Activated CD4-positive, alpha-beta T cell treated with anti-CD3 and anti-CD28 coated beads for 24 hours (primary cell): ENCODE measurements at places on chromosomes 16 and 17.

DNA sequence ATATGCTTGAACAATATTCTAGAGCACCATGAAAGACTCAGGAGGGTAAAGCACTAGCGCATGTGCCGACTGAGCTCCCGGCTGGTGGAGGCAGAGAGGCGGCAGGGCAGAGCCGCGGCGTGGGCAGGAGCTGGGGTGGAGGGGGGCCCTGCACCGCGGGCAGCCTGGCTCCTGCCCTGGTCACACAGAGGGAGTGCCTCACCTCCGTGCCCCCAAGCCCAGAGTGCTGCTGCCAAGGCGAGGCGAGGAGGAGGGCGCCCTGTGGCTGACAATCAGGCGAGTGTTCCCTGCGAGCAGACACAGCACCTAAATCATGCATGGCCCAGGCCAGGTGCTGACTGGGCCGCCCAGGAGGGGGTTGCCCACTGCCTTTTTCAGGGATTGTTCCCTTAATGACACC is 105.8 kb upstream of the TNRC6C start:
- DNase-seq: no peak

GRCh38 chr17:41918314-41919164 is at the start of gene ACLY:
ACLY (minus strand) TSS chr17:41918951; CDS start chr17:41913873, 5,078 bp downstream.
- peak; percentile 90 for DNase-seq

- no peak for DNase-seq
Observed at GRCh38 chr17:54944796-54945195, 23.7 kb downstream of the COX11 start.

GRCh38 chr17:17183744-17184143 is 22.4 kb downstream of the PLD6 start:
- DNase-seq: no peak

DNA sequence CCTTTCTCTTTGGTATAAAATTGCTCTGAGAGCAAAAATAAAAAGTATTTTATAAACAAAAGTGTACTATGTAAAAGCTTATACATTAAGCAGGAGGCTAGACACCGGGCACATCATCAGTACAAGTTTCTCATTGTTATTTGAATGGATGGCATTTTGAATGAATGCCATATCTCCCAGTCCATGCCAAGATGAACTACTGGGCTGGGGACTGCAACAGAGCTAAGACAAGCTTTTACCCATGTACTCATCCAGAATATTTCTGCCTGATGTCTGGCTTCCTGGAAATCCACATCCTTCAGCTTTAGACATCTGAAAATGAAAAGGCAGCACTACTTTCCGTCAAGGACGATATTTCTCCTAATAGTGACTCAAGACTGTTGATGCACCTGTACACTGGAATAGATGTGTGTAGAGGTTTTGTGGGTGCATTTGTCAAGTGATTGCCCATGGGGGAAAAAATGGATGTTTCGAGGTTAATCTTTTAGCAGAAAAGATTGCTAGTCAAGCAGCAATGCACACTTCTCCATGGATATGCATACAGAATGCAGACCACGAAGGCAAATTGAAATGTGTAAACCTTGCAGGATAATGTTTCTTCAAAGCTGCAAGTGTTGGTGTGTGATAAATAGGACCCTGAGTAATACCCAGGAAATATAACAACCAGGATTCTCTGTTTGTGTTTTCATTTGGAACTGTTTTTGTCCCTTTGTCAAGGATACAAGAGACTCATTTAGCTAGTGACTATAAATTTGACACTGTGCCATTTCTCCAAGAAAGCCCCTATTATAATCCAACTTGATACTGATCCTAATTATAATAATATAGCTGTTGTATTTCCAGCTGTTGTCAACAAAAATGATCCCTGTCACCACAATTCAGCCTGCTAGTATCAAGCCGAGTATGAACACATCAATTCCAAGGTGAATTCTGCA is 173.8 kb downstream of the CDH8 start:
- DNase-seq: no peak

DNA sequence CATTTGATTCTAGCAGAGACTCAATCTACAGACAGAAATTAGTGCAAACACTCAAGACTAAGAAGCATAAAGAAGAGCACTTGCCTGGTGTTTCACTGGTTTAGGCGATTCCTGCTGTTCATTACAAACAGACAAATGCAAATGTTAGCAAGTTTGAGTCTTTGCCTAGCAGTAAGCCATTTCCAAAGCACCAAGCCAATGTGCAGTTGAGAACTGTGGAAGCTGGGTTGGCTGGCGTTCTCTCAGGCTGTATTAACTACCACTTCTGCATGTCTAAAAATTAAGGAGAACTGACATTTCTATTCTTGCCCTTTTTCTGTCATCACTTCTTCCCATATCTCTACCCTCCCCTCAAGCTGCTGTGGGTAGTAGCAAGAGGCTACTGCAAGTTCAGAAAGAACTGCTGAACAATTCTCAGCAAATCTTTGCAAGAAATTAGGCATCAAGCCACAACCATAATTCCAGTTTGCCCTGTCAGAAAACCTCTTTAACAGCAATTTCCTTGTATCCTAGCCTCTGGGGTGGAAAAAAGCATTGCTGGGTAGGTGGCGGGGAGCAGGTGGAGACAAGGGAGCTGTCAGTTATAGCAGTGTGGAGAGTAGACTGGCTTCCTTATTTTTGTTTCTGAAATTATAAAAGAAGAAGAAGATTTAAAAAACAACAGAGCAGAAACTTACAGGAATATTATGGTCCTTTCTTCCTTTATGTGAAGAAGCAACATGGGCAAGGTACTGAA is 53.8 kb downstream of the MYH10 start:
- no peak for DNase-seq

GRCh38 chr16:88653596-88654362 is 2.9 kb upstream of the CYBA start:
- no peak for DNase-seq

DNA sequence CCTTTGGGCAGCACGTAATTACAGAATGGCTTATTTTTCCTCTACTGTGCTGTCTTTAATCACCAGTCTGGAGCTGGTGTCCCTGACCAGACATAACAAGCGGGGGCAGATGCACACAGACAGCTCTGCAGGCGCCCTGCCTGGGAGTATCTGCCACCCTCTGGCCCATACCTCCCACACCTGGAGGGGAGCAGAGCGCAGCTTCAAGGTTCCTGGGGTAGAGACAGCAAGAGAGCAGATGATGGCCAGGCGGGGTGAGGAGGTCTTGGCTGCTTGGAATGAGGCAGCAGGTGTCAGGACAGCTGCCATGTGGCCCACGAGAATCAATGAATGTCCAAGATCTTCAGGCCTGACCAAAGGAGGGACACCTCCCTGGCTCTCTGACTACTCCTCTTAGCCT is 23.8 kb downstream of the TMEM94 start:
- DNase-seq: no peak

GRCh38 chr17:56169621-56170020 is 16.3 kb downstream of the ANKFN1 start:
- no peak for DNase-seq

- no peak for DNase-seq
Observed at GRCh38 chr16:69405757-69406156, 18.7 kb upstream of the CYB5B start.

DNA sequence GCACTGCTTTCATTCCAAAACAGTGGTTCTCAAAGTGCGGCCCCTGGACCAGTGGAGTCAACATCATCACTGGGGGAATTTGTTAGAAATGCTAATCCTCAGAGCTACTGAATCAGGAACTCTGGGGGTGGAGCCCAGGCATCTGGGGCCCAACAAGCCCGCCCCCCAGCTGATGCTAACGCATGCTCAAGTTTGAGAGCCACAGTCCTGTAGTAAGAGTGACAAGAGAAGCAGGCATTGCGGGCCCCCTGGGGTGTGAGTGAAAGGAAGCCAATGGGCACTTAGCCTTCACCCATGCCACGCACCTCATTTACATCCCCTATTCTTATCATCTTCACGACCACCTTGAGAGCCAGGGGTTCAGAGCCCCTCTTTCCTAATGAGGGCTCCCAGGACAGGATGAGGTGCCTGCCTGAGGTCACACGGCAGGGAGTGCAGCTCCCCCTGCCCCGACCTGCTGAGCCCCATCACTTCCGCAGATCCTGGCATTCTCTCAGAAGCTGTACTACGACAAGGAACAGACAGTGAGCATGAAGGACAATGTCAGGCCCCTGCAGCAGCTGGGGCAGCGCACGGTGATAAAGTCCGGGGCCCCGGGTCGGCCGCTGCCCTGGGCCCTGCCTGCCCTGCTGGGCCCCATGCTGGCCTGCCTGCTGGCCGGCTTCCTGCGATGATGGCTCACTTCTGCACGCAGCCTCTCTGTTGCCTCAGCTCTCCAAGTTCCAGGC is 9.1 kb downstream of the CA4 start:
- no peak for DNase-seq

GRCh38 chr17:60165971-60166370 is 16.2 kb downstream of the CA4 start:
- DNase-seq: no peak

DNA sequence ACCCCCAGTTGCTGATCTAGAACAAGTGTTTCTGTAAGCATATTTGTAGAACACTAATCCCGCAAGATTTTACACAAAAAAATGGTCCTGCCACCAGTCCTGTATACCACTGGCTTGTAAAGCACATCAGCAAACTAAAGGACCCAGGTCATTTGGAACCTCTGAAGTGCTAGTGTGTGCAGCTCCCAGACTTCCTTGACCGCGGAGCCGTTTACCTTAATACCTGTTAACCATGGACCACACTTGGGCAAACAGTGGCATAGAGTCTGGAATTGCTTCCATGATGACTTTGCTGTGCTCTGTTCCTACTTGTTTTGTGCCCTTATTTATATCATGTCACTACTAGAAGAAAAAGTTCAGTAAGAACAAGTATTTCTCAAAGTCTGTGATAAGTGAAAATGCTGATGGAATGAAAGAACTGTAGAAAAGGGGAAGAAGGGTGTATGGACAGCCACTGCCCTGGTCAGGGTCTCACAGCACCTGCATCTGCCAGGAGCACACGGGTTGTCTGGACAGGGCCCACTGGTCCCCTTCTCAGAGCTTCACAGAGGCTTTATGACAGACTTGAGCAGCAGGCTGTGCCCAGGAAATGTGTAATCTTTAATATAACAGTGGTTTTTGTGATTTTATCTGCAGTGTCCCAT is 29.3 kb downstream of the ALDH3A2 start:
- no peak for DNase-seq

DNA sequence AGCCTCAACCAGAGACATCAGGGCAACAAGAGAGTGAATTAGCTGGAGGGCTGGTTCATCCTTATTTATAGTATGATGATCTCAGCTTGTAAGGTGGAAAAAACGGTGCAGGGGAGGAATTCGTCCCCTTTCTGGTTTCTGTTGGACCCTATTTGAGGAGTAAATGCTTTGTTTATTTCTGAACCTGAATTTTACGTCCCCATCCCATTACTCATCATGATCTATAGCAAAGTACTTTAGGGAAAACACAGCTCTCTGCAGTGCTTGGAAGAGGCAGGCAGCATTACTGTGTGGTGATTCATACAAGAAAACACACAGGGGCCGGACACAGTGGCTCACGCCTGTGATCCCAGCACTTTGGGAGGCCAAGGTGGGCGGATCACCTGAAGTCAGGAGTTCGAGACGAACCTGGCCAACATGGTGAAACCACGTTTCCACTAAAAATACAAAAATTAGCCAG is 8.0 kb upstream of the VAT1L start:
- no peak for DNase-seq

GRCh38 chr16:31135535-31136286 is at the start of gene PRSS8:
PRSS8 (minus strand) TSS chr16:31135727; CDS start chr16:31135498, 229 bp downstream.
- no peak for DNase-seq

GRCh38 chr16:66207883-66208265 is 158.6 kb upstream of the CDH5 start:
- no peak for DNase-seq

DNA sequence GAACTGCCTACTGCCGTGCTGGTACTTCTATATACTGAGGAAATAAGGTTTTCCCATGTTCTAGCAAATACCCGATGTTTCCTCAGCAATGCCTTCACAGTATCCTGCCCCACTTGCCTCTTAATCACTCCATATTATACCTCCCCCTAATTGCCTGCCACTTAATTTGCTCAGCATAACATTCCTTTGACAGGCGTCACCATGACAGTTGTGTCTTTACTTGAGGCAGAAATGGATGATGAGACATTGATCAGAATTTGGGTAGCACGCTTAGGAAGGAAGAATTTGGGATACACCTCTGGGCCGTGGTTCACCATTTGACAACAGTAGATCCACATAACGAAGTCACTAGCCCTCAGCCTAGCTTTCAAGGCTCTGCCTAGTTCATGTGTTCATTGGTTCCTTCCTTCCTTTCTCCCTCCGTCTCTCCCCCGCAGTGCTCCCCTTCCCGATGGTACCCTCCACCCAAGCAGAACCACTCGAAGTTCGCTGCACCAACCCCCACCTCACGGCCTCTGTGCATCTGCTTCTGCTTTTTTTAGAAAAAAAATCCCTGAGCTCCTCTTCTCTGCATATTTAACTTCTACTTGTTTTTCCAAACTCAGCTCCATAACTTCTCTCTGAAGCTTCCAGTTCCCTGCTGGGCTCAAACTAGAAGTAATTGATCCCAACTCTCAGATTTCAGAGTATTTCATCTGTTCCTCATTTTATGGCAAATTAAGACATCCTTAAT is 19.4 kb downstream of the IQCK start:
- DNase-seq: no peak

DNA sequence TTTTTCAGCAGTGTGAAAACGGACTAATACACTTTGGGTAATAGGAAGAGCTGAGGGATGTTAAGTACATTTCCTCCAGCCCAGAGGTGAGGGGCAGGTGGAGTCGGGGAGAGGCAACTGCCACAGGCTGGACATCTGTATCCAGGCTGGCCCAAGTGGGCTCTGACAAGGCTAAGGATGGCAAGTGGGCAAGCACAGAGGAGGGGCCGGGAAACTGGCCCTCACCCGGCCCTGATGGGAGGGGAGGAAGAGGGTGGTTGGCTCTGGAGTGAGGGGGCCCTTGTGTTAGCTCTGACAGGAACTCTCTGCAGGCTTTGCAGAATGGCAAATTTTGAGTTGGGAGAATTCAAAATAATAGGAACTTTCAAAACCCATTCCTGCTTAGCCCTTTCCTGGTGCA is 251.0 kb upstream of the TNRC6C start:
- no peak for DNase-seq

GRCh38 chr17:66032082-66032712 is 159.7 kb downstream of the CEP112 start:
- DNase-seq: no peak

DNA sequence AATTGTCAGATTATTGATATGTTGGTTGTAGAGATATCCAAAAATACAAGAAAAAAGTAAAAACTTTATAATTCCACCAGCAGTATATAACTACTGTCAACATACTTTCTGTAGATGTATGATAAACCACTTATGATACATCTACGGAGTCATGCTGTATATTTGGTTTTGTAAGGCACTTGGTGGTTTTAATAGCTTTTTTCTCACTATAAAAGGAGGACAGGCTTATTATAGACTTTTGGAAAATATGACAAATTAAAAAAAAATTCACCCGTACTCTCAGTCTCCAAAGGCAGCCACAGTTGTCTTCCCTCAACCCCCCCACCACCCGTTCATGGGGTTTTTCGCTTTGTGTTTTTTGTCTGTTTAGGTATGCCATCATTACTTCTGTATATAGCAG is 14.8 kb downstream of the RAI1 start:
- no peak for DNase-seq

- no peak for DNase-seq
Observed at GRCh38 chr16:1197237-1197866, 27.7 kb downstream of the TPSG1 start.

GRCh38 chr16:85868495-85868894 is 30.5 kb upstream of the IRF8 start:
- no peak for DNase-seq

GRCh38 chr17:63433746-63434591 is 12.1 kb downstream of the CYB561 start:
- DNase-seq: no peak

GRCh38 chr17:29778956-29779811 is 150.8 kb downstream of the SSH2 start:
- DNase-seq: peak; percentile 77

GRCh38 chr17:57999496-58000017 is 7.5 kb downstream of the SRSF1 start:
- DNase-seq: no peak
